ENCODE measurements at places on chromosomes 7 and 10.

DNA sequence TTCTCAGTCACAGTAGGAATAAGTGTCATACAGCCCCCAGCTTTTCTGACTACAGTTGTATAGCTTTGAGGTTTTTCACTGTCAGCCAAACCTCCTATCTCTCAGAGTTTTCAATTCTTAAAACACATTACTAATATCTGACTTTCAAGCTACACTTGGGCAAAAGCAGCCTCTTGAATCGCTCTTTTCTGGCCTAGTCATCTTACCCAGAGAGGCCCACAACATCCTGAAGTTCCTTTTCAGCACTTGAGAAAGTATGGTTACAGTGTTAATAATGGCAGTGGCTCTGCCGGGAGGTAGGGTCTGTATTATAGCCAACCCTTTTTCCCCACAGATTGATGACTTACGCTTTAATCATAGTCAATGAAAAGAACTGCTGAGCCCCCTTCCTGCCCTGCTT is 181.0 kb downstream of the LRRC4 start:
- no peak for DNase-seq

GRCh38 chr7:90243556-90243955 is 1.4 kb upstream of the CFAP69 start:
- DNase-seq = no peak

GRCh38 chr7:1385809-1386622 is 73.3 kb downstream of the MICALL2 start:
- no peak for DNase-seq

- no peak for DNase-seq
Measured at GRCh38 chr7:155741805-155742204, 70.5 kb downstream of the SHH start.

DNA sequence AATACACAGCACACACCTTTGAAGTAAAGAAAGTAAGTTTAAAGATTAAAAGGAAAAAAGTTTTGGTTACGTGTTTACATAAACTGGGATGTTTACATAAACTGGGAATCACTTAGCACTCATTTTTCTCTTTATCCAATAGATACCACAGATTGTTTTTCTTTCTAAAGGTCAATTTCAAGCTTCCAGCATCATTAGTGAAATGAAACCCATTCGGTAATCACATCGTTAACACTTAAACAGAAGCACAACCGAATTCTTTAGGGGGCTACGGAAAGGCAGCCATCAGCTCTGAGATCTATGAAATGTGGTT is 1.1 kb downstream of the ODAD2 start:
- DNase-seq = no peak

DNA sequence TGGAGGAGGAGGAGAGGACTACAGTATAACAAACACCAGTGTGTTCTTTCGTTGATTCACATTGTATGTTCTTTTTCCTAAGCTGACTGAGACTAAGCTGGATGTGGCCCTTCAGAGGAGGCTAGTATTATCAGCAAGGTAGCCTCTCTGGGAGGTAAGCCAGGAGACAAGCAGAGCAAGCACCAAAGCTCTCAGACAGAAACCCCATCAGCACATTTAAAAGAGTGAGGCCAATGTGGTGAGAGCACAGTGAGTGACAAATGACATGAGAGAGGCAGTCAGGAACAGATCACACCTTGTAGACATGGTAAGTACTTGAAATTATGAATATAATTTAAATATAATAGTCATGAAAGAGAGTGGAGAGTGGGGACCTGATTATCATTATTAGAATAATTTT is 107.6 kb downstream of the KMT2C start:
- no peak for DNase-seq

All from GDM1 (cell line).